Immature natural killer cell (primary cell): ENCODE measurements at places on chromosomes 7 and 10.

- no peak overlapping the region for H3K27ac ChIP-seq
- DNase-seq: no peak
- H3K4me1 ChIP-seq: no peaks in the 10 kb centered on the region
- peaks cover 2% of the 10 kb centered on the region for H3K27me3 ChIP-seq
- H3K36me3 ChIP-seq: no peaks in the 10 kb centered on the region
Observed at GRCh38 chr10:27439101-27439500, 65.0 kb upstream of the RAB18 start.

- H3K36me3 ChIP-seq: no peaks in the 10 kb centered on the region
- no peaks in the 10 kb centered on the region for H3K4me1 ChIP-seq
- H3K4me3 ChIP-seq: no peak overlapping the region
Observed at GRCh38 chr7:157041514-157042277, 31.2 kb upstream of the MNX1 start.

DNA sequence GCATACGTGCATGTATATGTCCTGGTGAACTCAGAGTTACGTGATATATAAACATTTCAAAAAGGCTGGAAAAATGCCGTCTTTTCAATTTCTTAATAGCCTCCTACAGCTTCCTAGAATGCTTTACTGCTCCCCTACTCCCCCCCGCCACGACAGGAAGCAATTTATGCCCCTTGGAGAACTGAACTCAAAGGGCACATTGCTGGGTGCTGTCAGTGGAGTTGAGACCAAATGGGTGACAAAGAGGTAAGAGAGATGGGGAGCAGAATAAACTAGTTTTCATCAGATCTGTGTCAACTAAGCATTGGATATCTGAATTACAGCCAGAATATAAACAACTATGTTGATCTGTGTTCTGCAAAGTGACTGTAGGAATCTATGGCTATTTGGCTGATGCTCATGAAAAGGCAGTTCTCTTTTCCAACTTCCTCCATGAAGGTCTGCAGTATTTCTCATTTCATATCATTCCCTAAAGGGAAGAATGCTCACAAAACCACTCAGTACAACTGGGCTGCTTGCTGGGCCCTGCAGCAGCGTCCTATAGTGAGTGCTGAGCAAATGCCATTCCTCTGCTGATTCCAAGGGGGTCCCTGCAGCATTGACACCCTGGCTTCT is 171.3 kb upstream of the HPS1 start:
- no peak overlapping the region for H3K4me3 ChIP-seq
- no peak for DNase-seq
- no peaks in the 10 kb centered on the region for H3K4me1 ChIP-seq
- H3K27ac ChIP-seq: no peak overlapping the region
- H3K27me3 ChIP-seq: peaks cover 8% of the 10 kb centered on the region

DNA sequence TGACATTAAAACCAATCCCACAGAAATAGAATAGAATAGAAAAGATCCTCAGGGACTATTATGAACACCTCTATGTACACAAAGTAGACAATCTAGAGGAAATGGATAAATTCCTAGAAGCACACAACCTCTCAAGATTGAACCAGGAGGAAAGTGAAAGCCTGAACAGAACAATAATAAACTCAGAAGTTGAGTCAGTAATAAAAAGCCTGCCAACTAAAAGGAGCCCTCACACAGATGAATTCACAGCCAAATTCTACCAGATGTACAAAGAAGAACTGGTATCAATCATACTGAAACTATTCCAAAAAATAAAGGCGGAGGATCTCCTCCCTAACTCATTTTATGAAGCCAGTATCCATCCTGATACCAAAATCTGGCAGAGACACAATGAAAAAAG is 220.3 kb upstream of the HPS1 start:
- no peaks in the 10 kb centered on the region for H3K4me1 ChIP-seq
- no peak overlapping the region for H3K4me3 ChIP-seq
- H3K27me3 ChIP-seq: peaks cover 2% of the 10 kb centered on the region
- H3K36me3 ChIP-seq: no peaks in the 10 kb centered on the region
- DNase-seq: no peak
- H3K27ac ChIP-seq: no peak overlapping the region

DNA sequence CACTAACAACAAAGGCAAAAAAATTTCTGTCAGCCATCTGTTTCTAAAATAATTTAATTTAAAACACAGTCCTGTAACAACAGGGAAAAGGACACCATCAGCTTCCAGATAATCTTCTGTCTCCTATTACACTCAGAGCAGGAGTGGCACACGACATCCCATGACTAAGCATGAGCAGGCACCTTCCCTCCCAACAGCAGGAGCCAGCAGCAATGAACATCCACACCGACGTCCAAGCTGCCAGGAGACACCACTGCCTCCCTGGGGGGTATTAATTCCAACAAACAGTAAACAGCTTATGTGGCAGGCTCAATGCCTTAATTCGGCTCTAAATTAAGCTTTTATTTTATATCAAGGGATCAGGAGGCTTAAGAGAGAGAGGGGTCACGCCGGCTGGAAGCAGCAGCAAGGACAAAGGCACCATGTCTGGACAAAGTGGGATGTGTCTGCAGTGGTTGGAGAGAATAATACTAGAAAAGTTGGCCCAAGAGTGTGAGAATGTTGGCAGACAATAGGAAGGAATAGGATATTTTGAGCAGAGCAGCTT is 45.7 kb downstream of the KIAA1549 start:
- no peak overlapping the region for H3K27ac ChIP-seq
- no peaks in the 10 kb centered on the region for H3K36me3 ChIP-seq
- no peaks in the 10 kb centered on the region for H3K27me3 ChIP-seq
- no peaks in the 10 kb centered on the region for H3K4me1 ChIP-seq
- no peak for DNase-seq
- no peak overlapping the region for H3K4me3 ChIP-seq

DNA sequence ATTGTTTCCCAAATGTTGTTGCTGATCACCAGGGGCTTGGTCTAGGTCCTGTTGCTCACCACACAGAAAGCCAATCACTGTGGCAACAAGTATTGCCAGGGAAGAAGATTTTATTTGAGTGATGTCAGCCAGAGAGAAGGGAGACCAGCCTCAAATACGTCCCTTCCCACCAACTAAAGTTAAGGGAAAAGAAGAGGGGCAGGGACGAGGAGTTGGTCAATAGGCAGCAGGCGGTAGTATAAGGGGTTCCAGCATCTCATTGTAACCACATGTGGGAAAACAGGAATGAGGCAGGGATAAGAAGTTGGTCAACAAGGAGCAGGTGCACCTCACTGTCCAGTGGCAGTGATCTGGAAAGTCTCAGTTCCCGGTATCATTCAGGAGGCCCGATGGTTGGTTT is 138.9 kb upstream of the KCNMA1 start:
- H3K4me1 ChIP-seq: no peaks in the 10 kb centered on the region
- no peak overlapping the region for H3K27ac ChIP-seq
- peaks cover 18% of the 10 kb centered on the region for H3K36me3 ChIP-seq
- no peak overlapping the region for H3K4me3 ChIP-seq
- H3K27me3 ChIP-seq: peaks cover 5% of the 10 kb centered on the region

DNA sequence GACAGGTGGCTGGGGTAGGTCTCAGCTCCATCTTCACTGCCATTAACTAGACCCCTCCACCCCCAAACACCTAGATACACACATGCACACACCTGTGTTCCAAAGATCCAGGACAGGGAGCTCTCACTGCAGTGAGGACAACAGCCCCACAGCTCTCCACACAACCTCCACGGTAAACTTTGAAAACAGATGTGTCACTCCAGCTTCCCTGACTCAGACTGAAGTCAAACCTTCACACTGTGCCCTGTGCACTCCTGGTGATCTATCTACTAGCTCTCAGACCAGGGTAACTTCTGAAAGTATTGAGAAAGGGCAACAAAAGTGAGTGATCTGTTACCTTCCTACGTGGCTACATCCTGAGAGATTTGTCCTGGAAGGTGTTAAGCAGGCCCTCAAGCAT is 519.8 kb downstream of the XPNPEP1 start:
- H3K27me3 ChIP-seq: no peaks in the 10 kb centered on the region
- no peaks in the 10 kb centered on the region for H3K36me3 ChIP-seq
- no peak overlapping the region for H3K4me3 ChIP-seq
- DNase-seq: no peak

GRCh38 chr7:99617192-99617781 is 541 bp downstream of the ZSCAN25 start:
- peaks cover 13% of the 10 kb centered on the region for H3K36me3 ChIP-seq
- peaks cover 36% of the 10 kb centered on the region for H3K4me1 ChIP-seq
- no peak for DNase-seq
- peaks cover 6% of the 10 kb centered on the region for H3K27me3 ChIP-seq

DNA sequence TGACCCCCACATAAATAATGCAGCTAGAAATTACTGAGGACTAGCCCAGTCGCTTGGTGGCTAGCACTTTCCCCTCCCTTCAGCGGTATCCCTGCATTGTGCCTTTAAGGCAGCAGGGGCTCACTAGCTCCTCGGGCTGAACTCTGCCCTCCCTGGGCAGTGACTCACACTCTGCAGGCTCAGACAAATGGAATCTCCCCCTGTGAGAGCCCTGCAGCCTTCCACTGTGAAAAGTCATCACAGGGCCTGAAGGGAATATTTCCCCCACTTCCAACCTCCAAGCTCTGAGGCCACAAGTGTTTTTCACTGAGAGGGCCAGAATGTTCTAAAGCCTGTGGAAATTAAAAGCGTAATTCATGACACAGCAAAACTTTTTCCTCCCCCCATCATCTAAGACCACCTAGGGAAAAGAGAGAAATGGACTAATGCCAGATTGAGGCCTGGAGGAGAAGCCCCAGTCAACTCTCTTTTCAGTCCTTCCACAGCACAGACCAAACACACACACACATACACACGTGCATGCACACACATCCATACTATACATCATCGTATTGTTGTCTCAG is 93.6 kb upstream of the COL1A2 start:
- DNase-seq: no peak
- H3K4me1 ChIP-seq: no peaks in the 10 kb centered on the region
- no peak overlapping the region for H3K4me3 ChIP-seq
- H3K36me3 ChIP-seq: no peaks in the 10 kb centered on the region
- no peaks in the 10 kb centered on the region for H3K27me3 ChIP-seq

DNA sequence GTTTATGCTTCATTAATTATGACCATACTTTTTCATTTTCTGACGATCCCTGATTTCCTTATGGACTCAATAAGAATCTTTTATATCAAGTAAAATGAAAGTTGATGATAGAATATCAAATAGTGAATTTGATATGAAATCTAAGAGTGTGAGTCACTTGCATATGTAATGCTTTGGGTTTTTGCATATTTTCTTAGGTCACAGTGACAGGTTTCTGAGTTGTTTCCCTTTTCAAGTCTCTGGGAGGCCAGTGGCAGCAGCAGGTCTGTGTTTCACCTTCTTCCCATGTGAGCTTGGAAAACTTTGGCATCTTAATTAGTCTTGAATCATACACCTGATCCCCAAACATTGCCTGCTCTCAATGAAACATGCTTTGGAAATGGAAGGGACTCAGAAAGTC is 34.7 kb upstream of the GJD4 start:
- H3K27ac ChIP-seq: no peak overlapping the region
- H3K4me3 ChIP-seq: no peak overlapping the region
- H3K4me1 ChIP-seq: peaks cover 1% of the 10 kb centered on the region
- H3K36me3 ChIP-seq: peaks cover 10% of the 10 kb centered on the region
- DNase-seq: no peak

GRCh38 chr10:93074147-93074596 is 479 bp downstream of the CYP26A1 start:
- DNase-seq: no peak
- no peak overlapping the region for H3K27ac ChIP-seq
- no peaks in the 10 kb centered on the region for H3K36me3 ChIP-seq
- peaks cover 7% of the 10 kb centered on the region for H3K4me1 ChIP-seq

GRCh38 chr7:46586406-46586805 is 665.3 kb upstream of the IGFBP3 start:
- no peaks in the 10 kb centered on the region for H3K4me1 ChIP-seq
- DNase-seq: no peak
- no peaks in the 10 kb centered on the region for H3K36me3 ChIP-seq
- peaks cover 2% of the 10 kb centered on the region for H3K27me3 ChIP-seq

DNA sequence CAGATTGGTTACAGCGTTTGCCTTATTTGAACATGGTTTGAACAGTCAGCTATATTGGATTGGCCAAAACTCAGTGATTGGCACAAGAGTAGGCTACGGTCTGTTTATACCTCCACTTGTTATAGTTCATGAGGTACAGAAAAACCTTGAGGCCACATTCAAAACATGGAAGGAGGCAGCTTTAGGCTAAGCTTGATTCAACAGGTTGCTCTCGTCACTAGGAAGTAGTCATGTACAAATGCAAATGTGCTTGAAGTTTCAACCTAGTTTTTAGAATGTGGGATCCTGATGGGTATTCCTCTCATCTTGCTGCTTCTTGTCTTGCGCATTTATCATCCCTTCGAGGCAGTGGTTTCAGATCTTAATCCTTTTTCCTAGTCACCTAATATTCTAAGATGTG is 132.1 kb downstream of the MGMT start:
- H3K4me3 ChIP-seq: no peak overlapping the region
- peaks cover 3% of the 10 kb centered on the region for H3K27me3 ChIP-seq
- H3K4me1 ChIP-seq: peaks cover 3% of the 10 kb centered on the region
- no peak overlapping the region for H3K27ac ChIP-seq
- no peak for DNase-seq
- H3K36me3 ChIP-seq: peaks cover 17% of the 10 kb centered on the region

DNA sequence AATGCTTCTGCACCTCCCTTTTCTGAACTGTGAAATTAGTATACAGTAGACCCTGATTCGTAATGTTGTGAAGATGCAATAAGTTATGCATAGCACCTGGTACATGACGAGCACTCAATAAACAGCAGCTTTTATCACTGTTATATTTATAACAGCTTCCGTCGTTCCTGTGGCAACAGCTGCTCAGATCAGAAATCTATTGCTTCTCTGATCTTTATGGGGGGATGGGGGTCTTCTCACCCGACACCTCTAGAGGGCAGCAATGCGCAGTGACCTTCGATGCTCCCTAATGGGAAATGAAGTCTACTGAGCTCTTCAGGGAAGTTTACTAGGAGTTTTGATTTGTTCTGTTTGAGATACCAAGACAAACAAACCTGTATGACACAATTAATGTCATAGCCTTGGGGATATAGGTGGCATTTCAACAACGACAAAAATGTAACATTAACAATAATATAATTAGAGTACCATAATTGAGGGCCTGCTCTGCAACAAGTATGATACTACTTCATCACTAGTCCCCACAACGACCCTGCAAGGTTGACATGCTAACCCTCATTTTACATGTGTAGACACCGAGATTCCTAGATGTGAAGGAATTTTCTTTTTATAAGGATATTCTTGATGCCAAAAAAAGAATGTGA is 289.6 kb downstream of the SFMBT2 start:
- peaks cover 8% of the 10 kb centered on the region for H3K4me1 ChIP-seq
- H3K4me3 ChIP-seq: no peak overlapping the region
- peaks cover 1% of the 10 kb centered on the region for H3K27me3 ChIP-seq

- peak overlapping the region; percentile 90 for H3K27ac ChIP-seq
- peaks cover 10% of the 10 kb centered on the region for H3K27me3 ChIP-seq
- H3K4me3 ChIP-seq: peak overlapping the region; percentile 73
- peaks cover 41% of the 10 kb centered on the region for H3K4me1 ChIP-seq
Observed at GRCh38 chr7:2399848-2400587, 3.4 kb upstream of the CHST12 start.

- H3K27me3 ChIP-seq: peaks cover 2% of the 10 kb centered on the region
- no peak for DNase-seq
- no peaks in the 10 kb centered on the region for H3K36me3 ChIP-seq
- no peaks in the 10 kb centered on the region for H3K4me1 ChIP-seq
- no peak overlapping the region for H3K27ac ChIP-seq
- no peak overlapping the region for H3K4me3 ChIP-seq
Observed at GRCh38 chr7:117445206-117445605, 17.9 kb upstream of the ASZ1 start.
